ENCODE measurements at places on chromosomes 6 and 20. TPM values are rescaled to one million over a fixed set of nuclear protein-coding genes. Genes with fewer than 3 reads are reported as not detected.

DNA sequence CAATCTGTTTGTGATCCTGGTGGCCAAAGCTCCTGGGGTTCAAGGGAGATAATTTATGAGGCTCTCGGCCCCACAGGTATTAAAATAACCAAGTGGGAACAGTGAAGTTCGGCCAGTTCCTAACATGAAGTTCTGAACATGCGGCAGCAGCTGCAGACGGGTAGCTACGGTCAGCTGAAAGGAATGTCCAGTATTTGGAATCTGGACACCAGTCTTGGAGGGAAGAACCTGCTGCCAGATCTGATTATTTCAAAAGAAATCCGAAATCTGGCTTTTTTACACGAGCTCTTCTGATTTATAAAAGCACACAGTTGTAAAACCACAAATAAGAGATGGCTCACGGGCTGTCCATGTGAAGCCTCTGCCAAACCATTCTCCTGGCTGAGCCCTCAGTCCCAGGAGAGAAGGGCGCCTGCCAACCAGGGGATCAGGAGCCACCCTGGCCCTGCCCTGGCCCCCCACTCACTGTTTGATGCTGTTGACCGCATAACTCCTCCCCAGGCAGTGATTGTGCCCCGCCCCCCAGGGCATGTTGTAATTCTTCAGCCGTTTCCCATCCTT lies 28.2 kb upstream of the KCNB1 start:
- DNase-seq, result peak; percentile 90

DNA sequence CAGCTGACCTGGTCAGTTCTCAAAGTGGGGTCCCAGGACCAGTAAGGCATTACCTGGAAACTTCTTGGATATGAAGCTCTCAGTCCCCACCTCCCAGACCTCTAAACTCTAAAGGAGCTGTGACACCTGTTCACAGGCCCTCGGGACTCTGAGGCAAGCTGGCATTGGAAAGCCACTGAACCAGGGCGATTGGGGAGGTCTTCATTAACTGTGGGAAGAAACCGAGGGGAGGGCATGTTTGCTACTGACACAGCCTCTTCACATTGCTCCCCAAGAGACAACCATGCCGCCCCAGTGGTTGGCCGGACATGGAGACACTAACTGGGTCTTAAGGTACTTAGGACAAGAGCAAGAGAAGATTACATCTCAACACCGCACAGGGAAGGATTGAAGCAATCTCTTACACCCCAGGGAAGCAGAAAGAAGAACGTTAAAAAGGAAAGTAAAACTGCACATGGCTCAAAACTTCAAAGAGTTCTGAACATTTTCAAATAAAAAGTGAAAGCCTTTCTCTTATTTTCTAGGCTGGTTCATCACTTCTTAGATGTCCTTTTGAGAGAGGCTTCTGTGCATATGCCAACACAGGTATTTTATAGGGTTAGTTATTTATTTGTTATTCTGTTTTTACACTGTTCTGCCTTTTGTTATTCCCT lies 210.0 kb upstream of the CST7 start:
- no peak for DNase-seq

GRCh38 chr20:4169360-4170190 lies 154.2 kb upstream of the RNF24 start:
- DNase-seq, result no peak

DNA sequence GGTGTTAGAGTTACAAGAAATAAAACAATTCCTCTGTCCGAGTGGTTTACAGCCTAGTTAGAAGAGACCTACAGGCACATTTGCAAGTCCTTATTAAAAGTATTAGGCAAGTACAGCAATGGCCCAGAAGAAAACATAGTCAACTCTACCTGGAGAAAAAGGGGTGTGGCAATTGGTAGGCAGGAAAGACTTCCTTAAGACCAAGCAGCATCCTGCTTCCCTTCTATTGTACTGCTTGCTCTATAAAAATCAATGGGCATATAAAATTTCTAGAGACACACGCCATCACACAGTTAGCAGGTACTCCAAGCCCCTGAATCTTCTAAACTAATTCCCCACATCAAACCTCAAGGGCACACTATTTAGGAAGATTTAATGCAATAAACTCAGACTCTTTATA lies 185.6 kb downstream of the ATXN1 start:
- DNase-seq, result no peak

- no peak for DNase-seq
These were observed 11.2 kb upstream of the KIFC1 start for GRCh38 chr6:33380272-33380981.

Gene DEFB128
- not detected for total RNA-seq

Gene MANEA
- 10.8 TPM for total RNA-seq

Gene PRL
- total RNA-seq, result not detected

Gene PERP
- total RNA-seq, result 14.8 TPM

Gene SF3B5
- total RNA-seq, result 75.2 TPM

Measured in aorta (tissue), 5 donors.